DND-41 (cell line): ENCODE measurements at places on chromosomes 4 and X.

- DNase-seq = no peak
These were observed 6.6 kb downstream of the GUCY2F start for GRCh38 chrX:109475174-109475891.

DNA sequence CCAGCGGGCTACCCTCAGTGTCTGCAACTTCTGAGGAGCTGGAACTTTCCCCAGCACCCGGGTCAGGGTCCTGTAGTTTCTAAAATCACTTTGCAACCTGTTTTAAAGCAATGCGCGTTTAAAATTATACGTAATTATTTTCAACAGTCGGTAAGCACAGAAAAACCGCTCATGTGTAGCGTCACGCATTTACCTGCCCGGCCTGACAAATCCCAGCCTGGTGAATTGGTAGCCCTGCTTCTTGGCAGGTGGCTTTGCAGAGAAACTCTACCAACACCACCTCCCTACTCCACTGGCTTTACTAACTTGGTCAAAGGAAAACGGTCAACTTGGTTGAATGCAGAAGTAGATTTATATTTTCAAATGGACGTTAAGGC is 640 bp downstream of the BANK1 start:
- DNase-seq = no peak

GRCh38 chr4:108742451-108743420 is 20.1 kb downstream of the ETNPPL start:
- no peak for DNase-seq

DNA sequence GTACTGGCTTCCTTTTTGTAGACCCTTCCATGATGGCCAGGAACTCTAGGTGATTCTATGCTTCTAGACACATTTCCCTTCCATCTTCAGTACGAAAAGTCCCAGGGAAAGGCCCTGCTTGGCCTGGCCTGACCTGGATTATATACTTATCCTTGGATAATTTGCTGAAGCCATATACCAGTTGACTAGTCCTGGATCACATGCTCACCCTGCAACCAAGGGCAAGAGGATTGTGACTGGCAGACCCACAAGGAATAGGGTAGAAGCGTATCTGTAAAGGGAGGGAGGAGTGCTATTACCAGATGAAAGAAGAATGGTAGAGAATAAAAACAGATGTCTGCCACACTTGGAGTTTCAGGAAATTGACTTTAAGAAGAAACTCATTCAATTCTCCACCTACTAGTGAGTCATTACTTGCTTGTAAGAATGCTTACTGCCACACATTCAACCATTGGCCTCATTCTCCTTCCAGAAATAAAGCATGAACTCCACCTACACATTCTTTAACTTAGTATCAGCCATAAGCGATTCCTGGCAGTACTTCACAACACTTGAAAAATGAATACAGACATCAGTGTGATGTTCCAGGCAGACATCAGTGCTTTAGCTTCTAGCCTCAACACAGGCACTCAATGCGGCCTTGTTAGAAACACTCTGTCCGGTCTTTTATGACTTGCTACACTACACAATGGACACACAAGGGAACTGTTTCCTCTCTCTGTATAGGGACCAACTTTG is 141.8 kb downstream of the CBR4 start:
- no peak for DNase-seq

DNA sequence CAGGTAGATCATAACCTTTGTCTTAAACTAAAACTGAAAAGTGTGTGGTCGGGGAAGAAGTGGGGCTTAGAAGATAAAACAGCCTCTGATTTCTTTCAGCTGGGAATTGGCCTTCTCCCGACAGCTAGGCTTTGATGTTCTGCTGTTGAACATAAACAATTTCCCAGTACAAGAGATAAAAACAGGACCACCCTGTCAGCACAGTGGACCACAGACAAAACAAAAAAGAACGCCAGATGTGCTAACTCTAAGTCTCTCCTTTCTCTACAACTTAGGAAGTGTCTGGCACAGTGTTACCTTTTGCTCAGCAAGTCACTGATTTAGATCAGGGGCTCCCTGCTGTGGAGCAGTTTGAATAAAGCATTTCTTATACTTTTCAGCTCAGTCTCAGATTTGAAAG is 87.5 kb upstream of the UXT start:
- no peak for DNase-seq

DNA sequence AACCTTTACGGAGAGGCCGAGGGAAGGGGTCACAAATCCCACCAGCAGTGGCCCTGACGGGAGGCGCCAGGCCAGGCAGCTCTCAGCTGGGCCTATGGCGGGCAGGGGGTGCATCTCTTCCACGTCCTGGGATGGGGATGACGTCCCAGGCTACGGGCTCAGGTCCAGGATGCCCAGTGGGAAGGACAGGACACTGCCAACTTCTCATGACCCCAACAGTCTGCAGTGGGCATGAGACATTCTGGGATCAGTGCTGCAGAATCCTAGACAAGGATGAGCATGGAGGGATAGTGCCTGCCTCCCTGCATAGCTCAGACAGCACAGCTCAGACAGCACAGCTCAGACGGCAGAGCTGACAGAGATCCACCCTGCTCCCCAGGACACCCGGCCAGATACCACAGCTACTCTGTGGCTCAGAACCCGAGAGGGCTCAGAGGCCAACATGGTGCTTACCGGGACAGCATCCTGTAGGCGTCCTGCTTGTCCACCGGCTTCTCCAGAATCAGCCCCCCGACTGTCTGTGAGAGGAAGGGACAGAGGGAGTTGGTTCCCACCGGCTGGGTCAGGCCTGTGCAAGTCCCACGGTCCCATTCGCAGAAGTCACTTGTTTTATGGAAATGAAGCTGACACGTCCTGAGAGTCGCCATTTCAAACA is 17.3 kb downstream of the ASMTL start:
- no peak for DNase-seq

DNA sequence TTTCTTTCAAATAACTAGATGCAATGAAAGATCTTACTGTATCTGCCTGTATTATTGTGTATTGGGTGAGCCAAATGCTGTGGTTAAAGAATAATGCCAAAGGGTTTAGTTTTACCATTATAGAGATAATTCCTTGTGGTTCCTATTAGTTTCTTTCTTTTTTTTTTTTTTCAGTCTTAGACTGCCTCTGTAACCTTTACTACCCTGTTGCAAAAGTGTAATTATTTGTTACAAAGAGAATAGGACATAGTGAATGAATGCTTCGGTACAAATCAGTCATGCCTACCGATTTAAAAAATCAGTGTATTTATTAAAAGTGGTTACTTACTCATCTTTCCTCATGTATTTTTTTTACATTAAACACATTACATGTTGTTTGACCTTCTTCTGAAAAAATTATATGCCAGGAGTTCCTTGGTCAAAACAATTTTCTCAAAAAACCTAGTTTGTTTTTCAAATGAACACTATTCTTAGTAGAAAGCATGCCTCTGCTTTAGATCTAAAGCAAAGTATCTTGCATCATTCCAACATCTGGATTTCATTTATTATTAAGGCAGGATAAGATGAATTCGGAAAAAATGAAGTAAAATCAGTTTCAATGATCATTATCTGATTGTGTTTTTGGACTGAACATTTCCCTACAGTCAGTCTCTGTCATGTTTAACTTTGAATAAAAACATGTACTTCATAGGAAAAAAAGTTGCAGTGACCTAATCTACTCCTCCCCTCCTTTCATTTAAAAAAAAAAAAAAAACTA is 21.2 kb upstream of the SYNPO2 start:
- no peak for DNase-seq

DNA sequence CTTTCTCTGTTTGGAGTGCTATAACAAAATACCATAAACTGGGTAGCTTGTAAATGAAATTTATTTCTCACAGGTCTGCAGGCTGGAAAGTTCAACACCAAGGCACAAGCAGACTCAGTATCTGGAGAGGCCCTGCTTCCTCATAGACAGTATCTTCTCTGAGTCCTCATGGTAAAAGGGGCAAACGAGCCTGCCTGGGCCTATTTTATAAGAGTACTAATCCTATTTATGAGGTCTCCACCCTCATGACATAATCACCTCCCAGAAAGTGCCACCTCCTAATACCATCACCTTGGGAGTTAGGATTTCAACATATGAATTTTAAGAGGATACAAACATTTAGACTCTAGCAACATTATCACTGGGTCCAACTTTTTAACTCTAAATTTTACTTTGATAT is 200.3 kb downstream of the STPG2 start:
- DNase-seq = no peak

DNA sequence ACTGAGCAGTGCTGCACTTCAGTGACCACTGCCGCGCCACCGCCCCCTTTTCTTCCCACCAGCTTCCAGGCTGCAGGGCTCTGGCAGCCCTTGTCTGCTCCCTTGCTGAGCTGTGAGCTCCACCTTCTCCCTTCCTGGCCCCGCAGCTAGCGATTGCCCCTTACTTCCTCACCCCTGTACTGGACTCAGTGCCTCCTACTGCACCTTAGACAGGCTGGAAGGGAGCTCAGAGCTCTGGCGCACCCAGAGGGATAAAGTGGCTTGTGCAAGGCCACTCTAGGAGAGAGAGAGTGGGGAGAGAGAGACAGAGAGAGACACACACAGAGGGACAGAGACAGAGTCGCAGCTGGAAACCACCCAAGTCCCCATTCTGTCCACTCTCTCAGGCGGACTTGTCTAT is 6.0 kb downstream of the RASL11B start:
- DNase-seq = no peak

DNA sequence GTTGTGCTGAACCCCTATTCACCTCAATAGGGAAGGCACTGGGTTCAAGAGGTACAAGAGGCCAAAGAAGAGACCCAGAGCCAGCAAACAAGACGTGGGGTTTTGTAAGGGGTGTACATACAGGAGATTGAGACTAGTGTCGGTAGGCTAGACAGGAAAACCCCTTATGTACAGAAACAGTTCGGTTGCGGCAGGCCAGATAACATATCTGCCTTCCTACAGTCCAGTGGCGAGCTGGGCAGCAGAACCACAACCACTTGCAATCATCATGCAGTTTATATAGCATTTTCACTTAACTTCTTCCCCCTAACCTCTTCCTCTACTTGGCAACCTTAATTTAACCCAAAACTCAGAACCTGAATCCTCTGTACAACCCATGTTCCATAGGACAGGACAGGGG is 422.2 kb downstream of the PDHA2 start:
- DNase-seq = no peak

GRCh38 chr4:5891563-5892322 is 1.1 kb downstream of the CRMP1 start:
- DNase-seq = no peak

GRCh38 chr4:114229706-114230105 is 250.3 kb upstream of the ARSJ start:
- no peak for DNase-seq

DNA sequence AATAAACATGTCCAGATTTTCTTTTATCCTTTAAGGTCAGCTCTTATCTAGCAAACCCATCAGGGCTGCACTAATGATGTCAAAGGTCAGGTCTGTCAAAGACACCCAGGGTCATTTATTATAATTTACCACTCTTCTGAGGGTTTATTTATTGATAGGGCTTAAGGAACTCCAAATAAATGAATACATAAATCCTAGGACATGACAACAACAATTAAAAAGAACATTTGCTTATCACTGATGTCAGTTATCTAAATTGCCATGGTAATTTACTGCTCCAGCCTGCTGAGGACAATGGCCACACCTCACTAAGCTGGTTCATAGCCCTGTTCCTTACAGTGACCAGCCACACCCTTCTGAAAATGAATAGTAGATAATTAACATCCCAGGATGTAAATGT is 317.1 kb downstream of the UNC5C start:
- no peak for DNase-seq

DNA sequence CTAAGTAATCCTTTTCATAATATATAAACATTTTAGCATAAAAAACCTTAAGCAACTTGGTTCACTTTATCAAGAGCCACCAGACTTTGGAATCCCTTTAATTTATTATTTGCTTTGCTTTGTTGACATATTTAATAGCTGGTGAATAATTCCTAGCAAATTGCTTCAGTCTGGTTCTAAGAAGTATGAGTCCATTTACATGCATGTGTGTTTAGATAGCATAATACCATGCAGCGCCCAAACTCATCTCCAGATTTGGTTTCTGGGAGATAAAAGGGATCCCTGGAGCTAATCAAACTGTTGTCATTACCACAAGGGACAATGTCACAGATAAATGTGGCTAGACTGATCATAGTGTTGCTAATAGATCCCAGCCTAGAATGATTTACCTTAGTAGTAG is 111.8 kb downstream of the TMEM144 start:
- no peak for DNase-seq

DNA sequence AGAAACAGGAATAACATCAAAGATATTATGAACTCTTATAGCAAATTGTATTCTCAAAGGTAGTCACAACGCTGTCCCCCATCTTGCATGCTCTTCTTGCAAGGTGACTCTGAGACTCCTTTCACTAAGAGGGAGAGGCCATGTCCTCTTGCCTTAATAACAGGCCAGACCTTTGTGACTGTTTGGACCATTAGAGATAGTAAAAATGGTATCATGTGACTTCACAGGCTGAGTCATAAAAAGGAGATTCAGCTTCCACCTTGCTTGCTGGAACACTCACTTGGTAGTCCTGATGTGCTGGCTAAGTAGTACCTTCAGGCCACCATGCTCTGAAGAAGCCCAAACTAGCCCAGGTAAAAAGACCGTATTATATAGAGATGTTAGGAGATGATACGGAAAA is 143.8 kb downstream of the FBXW7 start:
- DNase-seq = no peak

GRCh38 chrX:40150503-40150902 is 52.7 kb upstream of the BCOR start:
- DNase-seq = peak; percentile 77

- no peak for DNase-seq
These were observed 12.8 kb downstream of the CYSLTR1 start for GRCh38 chrX:78314561-78314960.

DNA sequence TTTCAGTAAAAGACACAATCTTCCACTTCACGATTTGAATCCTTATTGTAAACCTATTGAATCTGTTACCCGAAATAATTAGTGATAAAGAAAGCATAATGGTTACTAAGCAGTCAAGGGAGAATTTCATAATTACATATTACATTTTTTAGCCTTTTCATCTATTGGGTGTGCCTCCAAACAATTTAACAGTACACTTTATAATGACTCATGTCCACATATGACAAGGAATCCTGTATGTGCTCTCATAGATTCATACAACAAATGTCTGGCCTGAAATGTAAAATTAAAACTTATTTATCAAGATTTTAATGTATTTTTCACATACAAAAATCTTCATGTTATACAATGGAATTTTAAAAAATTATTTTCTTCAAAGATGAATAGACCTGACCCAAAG is 39.4 kb downstream of the PPP3CA start:
- DNase-seq = no peak
